Hepatocyte (in vitro differentiated cells): ENCODE measurements at places on chromosomes 3 and 15.

DNA sequence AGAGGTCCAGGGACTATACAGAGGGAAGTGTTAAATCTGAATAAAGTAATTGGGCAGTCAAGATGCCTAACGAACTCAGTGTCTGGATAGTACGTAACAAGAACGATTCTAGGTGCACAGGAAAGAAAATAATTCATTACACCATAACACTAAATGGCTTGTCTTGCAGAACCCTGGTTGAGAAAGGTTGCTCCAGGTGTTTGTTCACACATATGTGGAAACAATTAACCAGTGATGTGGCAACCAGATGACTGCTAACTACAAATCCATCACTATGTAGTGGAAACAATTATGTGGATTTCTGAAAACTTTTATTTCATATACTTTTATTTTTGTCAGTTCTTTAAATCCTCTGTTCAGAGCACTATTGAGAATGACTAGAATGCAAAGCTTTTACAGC lies 10.4 kb upstream of the HDC start:
- no peak for DNase-seq

- no peak for DNase-seq
These were observed 160.5 kb upstream of the NR2E3 start for GRCh38 chr15:71649894-71650293.

GRCh38 chr3:119336823-119337222 lies 42.6 kb downstream of the ARHGAP31 start:
- DNase-seq: no peak

DNA sequence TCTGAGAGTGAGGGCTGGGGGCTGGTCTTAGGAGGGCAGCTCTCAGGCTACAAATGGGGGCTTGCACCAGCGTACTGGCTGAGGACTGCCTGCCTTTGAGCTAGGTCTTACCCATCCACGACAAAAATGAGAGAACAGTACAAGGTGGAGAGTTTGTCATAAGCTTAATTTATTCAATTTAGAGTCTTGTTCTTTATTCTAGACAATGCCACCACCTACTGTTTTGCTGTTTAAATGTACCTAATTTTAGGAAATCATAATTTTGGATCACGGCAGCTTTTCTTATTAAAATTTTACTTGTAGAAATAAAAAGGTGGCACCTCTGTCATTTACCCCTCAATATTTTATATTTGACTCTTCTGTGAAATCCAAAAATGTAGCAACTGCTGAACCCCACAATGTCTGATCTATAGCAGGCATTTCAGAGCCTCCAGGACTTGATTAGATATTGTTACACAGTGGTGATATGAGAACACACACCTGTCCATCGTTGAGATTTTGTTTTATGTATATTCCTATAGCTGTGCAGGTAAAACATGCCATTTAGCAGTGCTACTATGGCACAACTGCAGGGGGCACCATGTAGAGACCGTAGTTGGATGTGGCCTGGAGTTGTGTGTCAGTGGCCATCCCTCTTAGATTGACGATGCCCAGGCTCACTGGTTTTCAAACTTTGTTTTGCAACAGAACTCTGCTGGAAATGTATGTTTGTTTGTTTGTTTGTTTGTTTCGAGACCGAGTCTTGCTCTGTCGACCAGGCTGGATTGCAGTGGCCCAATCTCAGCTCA lies 88.6 kb downstream of the SLCO3A1 start:
- no peak for DNase-seq
